ENCODE measurements at places on chromosomes 2 and 18. TPM values are rescaled to one million over a fixed set of nuclear protein-coding genes. Genes with fewer than 3 reads are reported as not detected.

- ATAC-seq = peak; percentile 70
Measured at GRCh38 chr18:48007955-48008701, 77.7 kb upstream of the SMAD2 start.

DNA sequence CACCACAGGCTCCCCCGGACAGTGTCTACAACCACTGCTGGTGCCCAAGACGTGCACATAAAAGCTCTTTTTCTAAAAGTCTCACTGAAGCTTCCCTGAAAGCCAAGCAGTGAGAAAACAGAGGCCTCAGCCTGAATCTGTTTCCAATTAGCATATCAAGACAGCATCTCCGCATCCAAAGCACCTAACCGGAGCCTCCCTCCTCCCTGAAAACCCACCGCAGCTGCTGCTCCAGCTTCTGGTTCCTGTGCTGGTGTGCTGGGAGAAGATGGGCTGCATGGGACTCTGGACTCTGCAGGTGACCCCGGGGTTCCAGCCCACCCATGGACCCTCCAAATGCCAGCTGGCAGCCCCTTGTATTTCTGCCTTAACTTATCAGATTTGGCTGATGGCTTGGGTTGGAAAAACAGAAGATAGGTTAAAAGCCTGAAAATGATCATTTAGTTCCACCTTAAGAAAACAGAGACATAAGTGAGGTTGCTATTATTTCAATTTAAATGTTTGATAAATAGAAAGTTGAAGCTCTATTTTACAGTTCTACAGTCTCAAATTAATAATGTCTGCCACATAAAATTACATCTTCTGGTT is 103.3 kb downstream of the TMEM18 start:
- ATAC-seq = no peak

Gene RAX
- 0.24 TPM for total RNA-seq

GRCh38 chr2:28610583-28611201 is 114.8 kb downstream of the PLB1 start:
- ATAC-seq = peak; percentile 82

Gene COL4A4
- total RNA-seq = 0.08 TPM

Gene STARD6
- 0.32 TPM for total RNA-seq

GRCh38 chr2:53690876-53691275 is 76.7 kb upstream of the CHAC2 start:
- ATAC-seq = peak; percentile 34

GRCh38 chr18:73545472-73545871 is 602.2 kb downstream of the FBXO15 start:
- ATAC-seq = no peak

- no peak for ATAC-seq
Measured at GRCh38 chr2:44707945-44708660, 233.4 kb upstream of the SIX3 start.

GRCh38 chr2:85215081-85215447 is 81.9 kb downstream of the TCF7L1 start:
- no peak for ATAC-seq

DNA sequence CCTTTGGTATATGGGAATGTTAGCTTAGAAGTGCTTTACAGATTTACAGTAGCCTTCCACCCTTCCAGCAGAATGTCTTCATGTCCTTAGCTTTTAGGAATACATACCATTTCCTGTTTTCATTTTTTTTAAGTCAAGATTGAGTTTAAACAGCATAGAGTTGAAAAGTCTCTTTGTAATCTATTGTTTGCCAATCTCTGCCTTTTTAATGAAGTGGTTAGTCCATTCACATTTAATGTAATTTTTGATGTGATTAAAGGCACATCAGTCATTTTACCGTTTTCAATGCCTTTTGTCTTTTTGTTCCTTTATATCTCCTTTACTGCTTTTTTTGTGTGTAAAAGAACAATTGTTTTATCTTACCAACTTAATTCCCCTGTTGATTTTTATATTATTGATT is 233.4 kb upstream of the SMIM21 start:
- no peak for ATAC-seq

Gene COLEC12
- not detected for total RNA-seq

DNA sequence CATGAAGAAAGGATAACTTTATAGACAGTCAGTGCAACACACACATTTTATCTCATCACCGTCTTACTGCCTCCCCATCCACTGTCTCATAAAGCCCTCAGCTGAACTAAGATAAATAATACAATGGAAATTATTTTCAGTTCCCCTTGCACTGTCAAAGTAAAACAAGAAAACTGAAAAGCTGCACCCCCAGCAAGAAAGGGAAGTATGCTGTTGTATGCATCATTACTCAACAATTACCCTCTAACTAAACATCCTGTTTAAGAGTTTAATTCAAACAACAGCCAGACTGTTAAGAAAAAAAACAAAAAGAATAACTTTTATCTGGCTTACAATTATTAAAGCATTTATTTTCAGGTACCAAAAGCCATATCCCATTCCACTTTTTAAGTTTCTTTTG is 25.0 kb downstream of the MPPE1 start:
- ATAC-seq = no peak

DNA sequence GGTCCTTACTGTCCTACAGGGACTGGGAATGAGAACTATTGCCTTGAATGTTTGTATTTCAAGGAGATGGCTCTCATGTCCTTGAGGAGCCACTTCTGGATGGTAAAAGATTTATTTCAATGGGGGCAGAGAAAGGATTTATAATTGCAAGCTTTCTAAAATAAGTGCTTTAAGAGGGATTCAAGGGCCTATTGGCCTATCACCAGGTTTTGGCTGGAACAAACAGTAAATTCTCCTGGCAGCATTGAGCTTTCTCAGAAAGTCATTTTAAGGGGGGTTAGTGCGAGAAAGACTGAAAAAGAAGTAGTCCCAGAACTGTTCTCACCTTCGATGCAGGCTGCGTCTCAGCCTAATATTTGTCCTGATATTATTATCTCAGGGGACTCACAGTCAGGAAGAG is 29.8 kb downstream of the DPP10 start:
- ATAC-seq = no peak

DNA sequence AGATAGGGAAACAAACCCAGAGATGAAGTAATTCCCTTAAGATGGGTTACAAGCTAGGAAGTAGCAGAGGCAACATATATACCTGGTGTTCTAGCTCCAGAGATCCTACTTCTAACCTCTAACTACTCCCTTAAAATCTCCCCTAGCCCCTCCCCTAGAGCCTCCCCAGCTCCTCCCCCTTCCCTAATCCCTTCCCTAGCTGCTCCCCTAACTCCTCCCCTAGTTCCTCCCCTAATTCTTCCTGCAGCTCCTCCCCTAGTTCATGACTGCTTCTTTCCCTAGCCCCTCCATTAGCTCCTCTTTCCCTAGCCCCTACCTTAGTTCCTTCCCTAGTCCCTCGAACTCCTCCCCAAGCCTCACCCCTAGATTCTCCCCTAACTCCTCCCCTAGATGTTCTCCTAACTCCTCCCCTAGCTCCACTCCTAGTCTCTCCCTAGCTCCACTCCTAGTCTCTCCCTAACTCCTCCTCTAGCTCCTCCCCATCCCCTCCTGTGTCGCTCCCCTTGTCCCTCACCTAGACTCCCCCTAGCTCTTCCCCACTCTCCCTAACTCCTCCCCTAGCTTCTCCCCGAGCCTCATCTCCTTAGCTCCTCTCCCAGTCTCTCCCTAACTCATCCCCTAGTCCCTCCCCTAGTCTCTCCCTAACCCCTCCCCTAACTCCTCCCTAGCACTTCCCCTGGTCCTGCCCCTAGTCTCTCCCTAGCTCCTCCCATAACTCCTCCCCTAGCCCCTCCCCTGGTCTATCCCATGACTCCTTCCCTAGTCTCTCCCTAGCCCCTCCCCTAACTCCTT is 108.9 kb downstream of the CD226 start:
- ATAC-seq = peak; percentile 96

Gene SLC39A10
- total RNA-seq = 102 TPM

DNA sequence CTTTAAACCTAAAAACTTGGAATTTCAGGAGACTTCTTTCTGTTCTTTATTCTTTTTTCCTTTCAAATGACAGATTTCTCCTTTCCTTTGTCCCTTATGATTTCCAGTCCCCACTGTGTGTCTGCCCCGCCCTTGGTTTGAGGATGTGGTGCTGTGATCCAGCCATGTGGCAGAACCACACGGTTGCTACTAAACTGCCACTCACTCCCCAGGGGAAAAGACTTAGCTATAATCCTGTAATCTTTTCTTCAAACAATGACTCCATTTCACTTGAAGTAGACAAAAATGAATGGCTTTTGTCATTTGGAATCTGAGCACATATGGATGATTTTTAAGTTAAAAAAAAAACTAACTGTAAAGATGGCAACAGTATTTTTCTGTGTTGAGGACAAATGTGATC is 76.2 kb upstream of the STAM2 start:
- ATAC-seq = no peak

GRCh38 chr2:121418494-121419058 is 112.1 kb upstream of the RNU4ATAC start:
- no peak for ATAC-seq

GRCh38 chr2:223734346-223734745 is 103.0 kb downstream of the AP1S3 start:
- no peak for ATAC-seq

DNA sequence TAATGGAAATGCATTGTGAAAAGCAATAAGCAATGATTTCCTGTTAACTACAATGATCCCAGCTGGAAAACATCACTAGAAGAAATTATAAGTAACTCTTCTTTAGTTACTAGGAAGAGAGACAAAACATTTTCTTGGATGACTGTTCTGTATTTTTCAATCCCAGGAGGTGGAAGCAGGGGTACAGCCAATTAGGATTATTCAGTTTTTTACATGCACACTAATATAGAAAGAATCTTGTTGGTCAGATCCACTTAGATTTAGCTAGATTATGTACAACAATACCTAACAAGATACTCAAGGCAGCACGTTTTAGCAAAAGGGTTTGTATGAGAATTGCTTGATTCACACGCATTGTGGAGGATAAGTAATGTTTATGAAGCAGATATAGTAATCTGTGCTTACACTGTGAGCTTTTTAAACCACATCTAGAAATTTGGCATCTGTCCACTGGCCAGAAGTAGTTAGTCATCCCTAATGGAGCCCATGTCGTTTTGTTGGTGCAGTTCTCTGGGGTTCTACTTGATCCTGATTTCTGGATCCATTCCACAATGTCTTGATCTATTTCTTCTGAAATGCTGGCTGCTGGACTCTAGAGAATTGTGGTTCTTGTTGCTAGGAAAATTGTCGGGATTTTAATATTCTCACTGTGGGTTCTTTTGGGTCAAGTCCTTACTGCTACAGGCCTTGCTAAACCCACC is 199.7 kb downstream of the ADCYAP1 start:
- no peak for ATAC-seq

DNA sequence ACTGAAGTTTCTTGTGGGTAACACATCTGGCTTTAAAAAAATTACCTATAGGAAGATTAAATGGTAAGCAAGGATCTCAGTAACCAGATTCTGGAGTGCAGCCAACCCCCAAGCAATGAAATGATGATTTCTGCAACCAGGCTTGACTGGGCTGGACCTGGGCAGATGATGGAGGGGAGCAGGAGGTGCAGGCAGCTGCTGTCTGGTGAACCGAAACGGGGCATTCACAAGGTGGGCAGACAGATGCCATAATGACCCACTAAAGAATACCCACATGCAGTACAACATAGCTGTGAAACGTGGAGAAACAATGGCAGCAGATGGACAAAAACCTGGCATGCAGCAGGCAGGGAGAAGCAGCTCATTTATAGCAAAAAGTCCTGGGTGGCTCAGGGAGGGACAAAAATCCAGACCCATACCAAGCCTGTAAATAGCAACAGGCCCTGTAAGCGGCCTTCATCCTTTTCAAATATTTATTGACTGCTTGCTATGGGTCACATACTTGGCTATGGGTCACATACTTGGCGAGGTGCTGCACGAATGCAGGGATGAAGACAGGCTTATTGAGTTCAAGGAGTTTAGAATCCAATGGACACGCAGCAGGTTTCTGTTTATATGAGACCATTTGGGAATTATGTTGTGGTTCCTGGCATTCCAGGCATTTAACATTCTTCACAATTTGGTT is 244.7 kb downstream of the HRH4 start:
- ATAC-seq = no peak

GRCh38 chr2:120044336-120044735 is 31.5 kb downstream of the EPB41L5 start:
- ATAC-seq = no peak

GRCh38 chr2:62338111-62338510 is 142.2 kb downstream of the B3GNT2 start:
- ATAC-seq = no peak

Gene PAX3
- total RNA-seq = not detected

- no peak for ATAC-seq
Measured at GRCh38 chr2:178844701-178845100, 37.5 kb upstream of the TTN start.

- no peak for ATAC-seq
Measured at GRCh38 chr2:39620067-39620466, 45.6 kb upstream of the TMEM178A start.

GRCh38 chr18:29004921-29005320 is 828.0 kb upstream of the CDH2 start:
- ATAC-seq = no peak

DNA sequence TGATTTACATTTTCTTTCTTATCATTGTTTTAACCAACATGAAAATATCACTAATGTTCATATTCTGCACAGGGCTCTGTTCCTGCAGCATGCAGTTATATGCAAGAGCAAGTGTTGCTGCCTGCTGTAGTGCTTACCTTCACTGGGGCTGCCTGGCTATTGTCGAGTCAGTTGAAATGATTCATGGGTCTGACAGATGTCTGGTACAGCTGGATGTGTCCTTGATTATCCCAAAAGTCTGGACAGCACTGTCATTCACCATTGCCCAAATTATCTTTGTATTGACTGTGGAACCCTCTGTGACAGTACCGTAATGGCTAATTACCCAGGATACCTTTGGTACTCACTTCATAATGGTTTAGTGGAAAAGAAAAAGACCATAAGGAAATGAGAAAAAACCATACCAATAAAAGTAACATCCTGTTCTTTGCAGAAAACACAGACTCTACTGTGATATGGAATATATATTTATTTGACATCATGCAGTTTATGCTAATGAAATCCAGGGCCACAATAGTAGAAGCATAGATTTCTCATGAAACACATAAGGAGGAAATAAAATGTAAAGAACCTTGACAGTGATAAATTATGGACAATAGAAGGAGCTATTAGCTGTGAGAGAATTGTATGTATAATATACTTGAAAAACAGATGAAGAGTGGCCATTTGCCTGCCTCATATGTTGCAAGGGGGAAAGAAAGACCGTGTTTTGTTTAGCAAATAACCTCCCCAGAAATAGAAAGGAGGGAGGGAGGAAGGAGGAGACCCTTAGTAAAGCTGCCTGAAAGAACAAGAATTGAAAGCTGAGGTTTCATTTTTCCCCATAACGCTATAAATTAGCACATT is 249.8 kb upstream of the ATP5MC3 start:
- ATAC-seq = no peak

DNA sequence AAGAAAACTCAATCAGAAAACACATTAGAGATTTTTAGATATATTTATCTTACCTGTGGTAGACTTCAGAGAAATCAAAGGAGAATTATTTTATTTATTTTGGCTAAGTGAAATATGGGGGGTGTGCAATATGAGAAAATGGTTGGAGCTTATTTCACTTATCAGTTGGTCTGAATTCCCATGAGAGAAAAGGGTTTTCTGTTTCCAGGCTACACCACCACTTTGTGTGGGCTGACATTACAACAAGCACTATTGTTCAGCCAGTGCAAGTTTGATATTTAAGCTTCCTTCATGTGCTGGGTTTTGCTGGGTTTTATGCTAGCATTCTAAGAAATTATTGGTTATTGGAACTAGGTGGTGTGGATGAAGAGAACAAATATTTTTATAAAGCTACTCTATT is 33.5 kb downstream of the RMND5A start:
- ATAC-seq = no peak
